ENCODE measurements at places on chromosomes 1 and 21.

- no peak for DNase-seq
These were observed 20.5 kb upstream of the NPHP4 start for GRCh38 chr1:6012529-6013318.

DNA sequence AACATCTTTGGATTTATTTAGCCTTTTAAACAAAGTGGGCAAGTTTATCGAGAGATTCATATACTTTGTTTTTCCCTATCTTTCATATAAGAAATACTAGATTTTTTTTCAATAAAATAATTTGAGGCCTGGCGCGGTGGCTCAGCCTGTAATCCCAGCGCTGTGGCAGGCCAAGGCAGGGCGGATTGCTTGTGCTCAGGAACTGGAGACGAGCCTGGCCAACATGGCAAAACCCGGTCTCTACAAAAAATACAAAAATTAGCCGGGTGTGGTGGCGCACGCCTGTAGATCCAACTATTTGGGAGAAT lies 1.6 kb upstream of the CDC14A start:
- DNase-seq = no peak

- no peak for DNase-seq
These were observed 5.4 kb upstream of the ZNF691 start for GRCh38 chr1:42841010-42841409.

- DNase-seq = no peak
These were observed 11.6 kb downstream of the SYF2 start for GRCh38 chr1:25220666-25221065.

DNA sequence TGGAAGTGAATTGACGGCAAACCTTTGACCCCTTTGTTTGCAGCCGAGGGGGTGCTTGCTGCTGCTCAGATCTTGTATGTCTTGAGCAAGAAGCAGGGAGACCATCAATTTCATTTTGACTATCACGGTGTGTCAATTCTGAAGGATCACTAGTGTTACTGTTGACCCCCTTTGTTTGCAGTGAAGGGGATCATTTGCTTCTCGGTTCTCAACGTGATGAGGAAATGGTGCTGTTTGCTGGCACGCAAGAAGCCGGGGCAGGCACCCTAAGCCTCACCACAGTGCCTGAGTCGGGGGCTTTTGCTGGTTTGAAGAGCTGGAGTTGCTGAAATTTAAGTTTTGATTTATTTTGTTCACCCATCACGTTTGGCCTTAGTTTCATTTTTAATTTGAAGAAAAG lies 7.5 kb downstream of the RBM15 start:
- DNase-seq = no peak

- no peak for DNase-seq
These were observed 5.7 kb upstream of the ATG4C start for GRCh38 chr1:62778208-62778607.

DNA sequence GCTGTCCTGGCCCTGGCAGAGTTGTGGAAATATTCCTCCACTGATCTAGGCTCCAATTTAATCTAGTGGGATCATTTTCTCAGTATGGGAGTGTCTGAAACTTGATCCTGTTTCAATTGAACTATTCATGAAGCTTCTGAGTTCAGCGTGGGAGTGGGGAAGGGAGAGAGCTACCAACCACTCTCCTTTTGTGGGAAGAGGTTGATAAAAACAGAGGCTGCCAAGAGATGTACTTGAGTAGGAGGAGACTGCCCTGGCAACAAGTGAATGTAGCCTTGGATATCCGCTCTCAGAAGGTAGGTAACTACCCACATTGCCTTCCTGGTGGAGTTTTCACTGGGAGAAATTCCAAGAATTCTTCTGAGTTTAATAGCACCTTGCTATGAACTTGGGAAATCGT lies at the start of gene CTXND2:
Gene CTXND2 (plus strand): TSS at position 119 of the 400 bp plus-strand sequence. CDS start 25,179 bp downstream, outside the sequence.
- no peak for DNase-seq

GRCh38 chr21:42495027-42495426 lies 997 bp downstream of the RSPH1 start:
- DNase-seq = no peak

DNA sequence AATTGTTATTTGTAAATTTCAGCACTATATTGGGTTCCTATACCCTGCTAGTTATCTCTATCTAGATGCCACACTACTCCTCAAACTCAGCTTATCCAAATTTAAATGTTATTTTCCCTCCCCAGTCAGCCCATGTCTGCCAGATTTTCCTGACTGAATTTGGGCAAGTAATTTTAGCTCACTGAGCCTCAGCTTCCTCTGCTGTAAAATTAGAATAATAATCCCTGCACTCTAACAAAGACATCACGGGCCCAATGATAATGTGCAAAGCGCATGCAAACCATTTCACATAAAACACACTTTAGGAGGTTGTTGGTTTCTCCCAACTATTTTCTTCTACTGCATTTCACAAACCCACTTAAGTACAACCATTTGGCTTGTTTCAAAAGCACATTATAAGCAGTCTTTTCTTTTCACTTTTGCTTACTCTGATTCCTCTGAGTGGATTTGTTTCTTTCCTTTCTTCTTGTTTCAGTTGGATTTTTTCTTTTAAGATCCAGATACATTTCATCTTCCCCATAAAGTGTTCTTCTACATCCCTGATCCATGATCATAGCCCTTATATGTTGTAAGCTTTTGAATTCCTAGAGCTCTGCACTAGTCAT lies 152.8 kb upstream of the DPT start:
- no peak for DNase-seq

GRCh38 chr1:200866521-200866920 lies 6.3 kb upstream of the GPR25 start:
- DNase-seq = no peak

DNA sequence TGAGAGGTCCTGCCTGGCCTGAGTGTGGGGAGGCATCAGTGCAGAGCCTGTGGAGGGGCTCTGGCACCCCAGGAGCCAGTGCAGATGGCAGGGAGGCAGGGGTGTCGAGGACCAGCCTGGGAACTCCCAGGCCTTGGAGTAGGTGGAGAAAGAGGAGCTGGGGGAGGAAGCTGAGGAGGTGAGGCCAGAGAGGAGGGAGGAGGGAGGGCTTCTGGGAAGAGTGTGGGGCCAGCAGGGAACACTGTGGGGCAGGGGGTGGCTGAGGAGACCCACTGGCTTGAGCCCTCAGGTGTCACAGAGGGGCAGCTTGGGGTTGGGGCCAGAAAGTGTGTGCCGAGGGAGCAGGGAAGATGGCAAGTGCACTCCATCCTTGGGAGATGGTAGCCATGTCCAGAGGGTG lies 3.8 kb downstream of the COQ8A start:
- no peak for DNase-seq

DNA sequence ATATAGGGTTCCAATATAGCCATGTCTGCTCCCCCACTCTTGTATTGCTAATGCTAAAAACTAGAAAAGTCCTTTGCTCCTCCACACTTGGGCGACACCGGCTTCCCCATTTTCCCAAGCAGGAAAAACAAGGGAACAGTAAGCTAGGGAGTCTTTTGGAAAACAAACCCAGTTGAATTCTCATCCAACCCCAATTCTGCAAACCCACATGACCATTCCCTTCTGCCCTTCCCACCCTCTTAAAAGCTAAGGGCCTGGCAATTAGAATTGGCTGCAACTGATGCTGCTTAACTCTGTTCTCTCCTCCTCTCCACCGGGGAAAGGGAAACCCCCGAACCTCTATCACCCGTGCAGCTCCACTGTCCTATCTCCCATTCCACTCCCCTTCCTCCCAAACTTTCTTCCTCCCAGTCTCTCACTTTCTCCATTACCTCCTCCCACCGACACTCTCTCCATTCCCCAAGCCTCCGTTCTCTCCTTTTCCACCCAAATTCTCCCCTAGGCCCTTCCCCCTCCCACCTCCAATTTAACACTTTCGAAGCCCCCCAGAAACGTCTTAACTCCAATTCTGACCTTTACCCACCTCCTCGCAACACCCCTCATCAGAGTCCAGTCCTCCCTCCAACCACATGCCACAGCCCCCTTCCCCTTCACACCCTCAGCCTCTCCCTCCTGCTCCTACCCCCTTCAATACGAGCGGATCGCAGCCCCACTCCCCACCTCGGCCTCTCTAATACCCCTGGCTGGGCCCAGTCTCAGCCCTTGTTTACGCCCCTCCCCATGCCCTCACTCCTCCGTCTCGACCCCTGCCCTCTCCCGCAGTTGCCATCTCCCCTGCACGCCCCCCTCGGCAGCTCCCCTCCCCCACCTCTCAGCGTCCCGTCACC lies 701 bp downstream of the DEDD start:
- no peak for DNase-seq

GRCh38 chr1:111471012-111471411 lies 2.8 kb upstream of the C1orf162 start:
- DNase-seq = peak; percentile 84

- DNase-seq = no peak
These were observed 57.1 kb downstream of the FAAP20 start for GRCh38 chr1:2137257-2138121.

DNA sequence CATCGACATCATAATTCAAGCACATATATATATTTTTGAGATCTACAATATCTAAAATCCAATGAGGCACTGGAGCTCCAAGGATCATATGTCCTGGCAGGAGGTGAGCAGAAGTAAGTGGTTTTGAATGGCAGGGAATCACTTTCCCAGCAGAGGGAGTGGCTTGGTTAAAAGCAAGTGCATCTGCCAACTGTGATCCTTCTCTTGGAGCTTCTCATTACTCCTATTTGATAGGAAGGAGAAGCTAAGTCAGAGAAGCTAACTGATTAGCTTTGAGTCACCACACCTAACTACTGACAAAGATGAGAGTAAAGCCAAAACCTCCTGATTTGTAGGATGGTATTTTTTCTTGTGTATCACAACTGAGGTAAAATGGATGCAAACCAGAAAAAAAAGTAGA lies 55.0 kb downstream of the ALG14 start:
- no peak for DNase-seq

GRCh38 chr21:24220446-24220845 lies 1386.8 kb downstream of the MRPL39 start:
- DNase-seq = no peak

GRCh38 chr1:211377539-211378450 lies 51.2 kb downstream of the TRAF5 start:
- no peak for DNase-seq

DNA sequence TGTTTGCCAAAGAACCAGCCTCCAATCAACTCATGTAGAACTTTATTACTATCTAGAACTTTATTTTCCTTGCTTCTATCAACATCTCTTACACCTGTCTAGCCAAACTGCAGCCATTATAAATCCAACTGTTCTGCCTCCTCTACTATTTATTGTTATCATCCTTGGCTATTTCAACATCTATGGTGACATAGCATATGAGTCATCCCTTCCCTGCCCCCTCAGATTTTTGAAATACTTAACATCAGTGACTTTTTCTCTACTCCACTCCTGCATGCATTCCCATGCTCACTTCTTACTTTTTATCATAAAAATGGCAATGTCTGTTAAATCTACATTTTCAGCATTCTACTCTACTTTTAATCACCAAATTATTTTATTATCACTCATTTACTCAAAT lies 544.9 kb upstream of the NEGR1 start:
- DNase-seq = no peak

DNA sequence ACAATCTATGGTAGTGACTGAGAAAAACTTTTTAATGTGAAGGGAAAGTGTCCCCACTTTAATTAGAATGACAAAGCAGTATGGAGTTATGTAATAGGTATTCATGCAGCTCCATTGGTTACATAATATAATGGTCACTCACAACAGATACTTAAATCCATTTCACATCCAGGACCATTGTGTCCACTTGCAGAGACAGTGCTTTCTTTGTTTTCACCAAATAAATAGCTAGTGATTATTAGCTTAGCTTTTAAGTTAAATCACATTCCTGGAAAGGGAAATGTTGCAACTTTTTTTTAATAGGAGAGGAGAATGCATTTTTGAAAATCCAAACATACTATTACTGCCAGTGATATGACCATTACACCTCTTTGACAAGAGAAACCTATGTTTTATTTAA lies 22.9 kb downstream of the RGL1 start:
- no peak for DNase-seq

- DNase-seq = no peak
These were observed 30.3 kb downstream of the MSTO1 start for GRCh38 chr1:155640367-155640766.

DNA sequence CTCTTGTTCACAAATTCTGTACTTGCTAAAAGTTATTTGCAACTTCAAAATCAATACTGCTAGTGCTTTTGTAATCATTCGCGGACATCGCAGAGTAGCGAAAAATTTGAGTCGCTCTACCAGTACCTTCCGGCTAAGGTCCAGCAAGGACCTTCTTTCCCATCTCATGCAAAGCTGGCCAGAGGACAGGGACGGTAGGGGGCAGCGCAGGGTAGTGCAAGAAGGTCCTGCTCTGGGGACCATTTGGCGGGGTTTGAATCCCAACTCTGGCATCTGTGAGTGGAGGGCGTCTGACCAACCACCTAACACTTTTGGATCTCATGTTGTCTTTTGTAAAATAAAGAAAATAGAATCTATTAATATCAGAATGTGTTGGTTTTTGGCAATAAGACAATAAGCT lies 258.3 kb downstream of the SPATA17 start:
- no peak for DNase-seq

GRCh38 chr1:168164771-168165170 lies 14.0 kb upstream of the TIPRL start:
- DNase-seq = no peak

DNA sequence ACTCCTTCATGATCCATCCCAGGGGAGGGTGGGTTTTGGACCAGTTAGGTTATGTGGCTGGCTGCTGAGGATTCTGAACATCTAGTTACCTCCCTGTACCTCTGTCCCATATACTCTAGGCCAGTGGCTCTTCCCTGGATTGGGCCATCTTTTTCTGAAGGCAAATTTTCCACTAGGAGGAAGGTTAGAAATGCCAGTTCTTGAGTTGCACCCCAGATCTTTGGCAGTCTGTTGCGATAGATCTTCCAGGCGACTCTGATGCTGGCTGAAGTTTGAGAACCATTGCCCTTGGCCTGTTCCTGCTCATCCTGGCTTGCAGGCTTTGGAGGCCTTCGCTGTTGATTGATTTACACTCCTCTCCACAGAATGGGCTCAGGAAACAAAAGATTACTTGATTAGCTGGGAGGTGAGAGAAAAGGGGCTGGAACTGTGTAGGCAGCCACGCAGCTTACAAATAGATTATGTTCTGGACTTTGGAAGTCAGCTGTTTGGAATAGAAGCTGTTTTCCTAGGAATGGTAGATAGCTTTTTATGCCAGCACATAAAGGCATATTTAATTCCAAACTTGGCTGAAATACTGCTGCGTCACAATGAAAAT lies 110.1 kb downstream of the MRPS6 start:
- no peak for DNase-seq

DNA sequence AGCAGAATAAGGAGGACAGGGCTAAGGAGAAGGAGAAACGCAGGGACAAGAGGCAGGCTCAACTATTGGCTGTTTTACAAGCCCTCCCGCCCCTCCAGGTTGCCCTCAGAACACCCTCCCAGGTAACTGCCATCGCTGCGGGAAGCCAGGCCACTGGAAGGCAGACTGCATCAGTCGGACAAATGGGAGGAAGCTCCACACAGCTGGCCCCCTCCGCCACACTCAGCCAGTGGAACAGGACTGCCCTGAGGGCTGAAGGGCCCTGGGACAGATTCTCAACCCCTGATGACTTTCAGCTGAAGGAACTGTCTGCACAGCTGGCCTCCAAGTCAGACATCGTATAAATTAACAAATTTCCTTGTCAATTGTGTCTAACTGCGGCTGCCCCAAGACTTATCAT lies 21.8 kb downstream of the LRRC3 start:
- no peak for DNase-seq

Data from DND-41 (cell line).